ENCODE measurements at places on chromosomes 1 and 21.

DNA sequence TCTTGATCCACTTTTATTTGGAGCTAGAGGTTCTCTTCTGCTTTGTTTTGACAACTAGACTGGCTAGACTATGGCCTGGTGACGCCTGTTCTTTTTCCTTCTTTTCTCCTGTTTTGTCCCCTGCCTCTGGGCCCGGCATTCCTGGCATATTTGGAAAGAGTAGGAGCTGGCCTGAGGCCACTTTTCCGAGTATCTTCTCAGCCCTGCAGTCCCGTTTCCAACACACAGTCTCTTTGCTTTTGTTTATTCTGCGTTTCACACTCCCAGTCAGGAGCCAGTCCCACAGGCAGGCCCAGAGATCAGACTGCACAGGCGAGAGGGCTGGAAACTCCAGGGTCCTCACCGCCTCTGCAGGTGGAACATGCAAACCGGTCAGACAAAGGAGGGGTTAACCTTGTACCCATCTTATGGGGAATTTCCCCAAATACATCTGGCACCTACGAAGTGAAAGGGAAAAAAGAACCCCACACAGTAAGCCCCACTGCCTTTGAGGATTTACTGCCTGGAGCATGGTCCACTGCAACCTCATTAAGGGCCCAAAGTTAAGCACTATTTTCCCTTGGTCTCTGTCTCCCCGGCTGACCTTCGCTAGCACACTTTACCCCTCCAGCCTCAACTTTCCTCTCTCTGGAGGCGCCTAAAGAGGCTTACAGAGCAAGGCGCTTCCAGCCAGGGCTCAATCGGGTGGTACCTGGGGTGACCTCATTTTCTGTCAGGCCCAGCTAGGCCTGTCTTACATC lies 141.1 kb downstream of the TOMM20 start:
- no peak for DNase-seq

DNA sequence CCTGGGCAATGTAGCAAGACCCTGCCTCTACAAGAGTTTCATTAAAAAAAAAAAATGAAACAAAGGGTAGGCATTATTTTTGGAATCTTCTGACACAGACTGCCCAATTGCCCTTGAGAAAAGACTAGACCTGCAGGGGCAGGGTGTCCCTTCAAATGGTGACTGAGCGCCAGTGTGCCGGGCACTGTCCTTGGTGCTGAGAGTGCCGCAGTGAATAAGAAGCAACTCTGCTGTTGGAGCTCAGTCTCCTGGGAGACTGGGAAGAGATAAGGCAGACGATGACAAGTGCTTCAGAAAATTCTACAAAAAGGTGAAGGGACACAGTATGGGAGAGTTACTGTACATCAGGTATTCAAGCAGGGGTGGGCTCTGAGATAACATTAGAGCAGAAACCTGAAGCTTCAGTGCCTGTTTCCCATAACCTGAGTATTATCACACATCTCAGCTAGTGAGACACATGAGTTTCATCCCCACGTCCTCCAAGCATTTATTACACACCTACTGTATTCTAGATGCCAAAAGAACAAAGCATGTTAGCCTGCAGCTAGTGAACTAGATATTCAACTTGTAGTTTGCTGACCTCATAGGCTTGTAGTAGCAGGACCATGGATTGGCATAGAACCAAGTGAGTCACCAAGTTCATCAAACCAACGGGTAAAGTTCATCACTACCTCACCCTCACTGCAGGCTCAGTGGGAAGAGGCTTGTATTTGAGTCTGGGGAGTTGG lies 18.4 kb upstream of the RPL11 start:
- no peak for DNase-seq

DNA sequence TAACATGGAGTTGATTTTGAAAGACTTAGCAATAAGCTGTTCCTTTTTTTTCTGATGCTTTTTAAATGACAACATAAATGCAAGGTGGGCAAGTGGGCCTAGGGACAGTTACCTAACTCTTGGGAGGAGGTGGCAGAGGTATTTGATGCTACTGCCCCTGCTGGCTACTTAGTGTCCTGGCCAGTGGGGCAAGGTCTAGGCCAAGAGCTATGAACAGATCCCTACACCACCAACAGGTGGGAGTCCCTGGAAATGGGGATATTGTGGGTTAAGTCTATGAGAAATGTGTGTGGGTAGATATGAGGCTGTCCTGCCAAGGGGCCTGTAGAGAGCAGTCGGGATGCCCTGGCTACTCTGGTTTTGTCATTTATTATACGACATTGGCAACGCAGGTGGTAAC lies 31.3 kb upstream of the B3GALT5 start:
- DNase-seq = no peak

GRCh38 chr1:211879475-211879874 lies 48.9 kb upstream of the LPGAT1 start:
- no peak for DNase-seq

GRCh38 chr1:151693057-151693651 lies 23.4 kb downstream of the CELF3 start:
- DNase-seq = no peak

DNA sequence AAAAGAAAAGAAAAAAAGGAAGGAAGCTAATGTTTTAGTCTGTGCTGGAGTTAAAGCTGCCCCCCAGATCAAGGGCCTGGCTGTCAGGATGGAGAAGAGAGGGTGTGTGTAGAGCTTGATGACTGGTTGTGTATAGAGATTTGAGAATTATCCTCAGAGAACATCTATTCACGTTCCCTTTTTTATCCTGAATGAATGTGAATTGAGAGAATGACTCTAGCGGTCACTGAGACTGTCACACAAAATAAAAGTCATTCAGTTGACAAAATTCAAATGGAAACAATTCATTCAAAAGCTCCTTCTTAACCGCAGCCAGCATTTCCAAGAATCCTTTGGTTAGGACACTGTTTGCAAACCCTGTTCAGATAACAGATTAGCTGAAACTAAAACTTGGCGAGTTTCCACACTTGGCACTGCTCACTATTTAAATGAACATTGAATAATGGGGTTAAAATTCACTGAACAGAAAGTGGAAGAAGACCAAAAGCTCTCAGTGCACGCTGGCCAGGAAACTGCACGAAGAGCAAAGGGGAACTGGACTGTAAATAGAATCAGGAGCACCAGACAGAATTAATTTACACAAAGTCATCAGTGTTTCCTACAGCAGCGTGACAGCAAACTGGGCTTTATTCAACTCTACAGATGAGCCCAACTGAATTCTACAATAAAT lies 13.6 kb upstream of the FAM89A start:
- no peak for DNase-seq

DNA sequence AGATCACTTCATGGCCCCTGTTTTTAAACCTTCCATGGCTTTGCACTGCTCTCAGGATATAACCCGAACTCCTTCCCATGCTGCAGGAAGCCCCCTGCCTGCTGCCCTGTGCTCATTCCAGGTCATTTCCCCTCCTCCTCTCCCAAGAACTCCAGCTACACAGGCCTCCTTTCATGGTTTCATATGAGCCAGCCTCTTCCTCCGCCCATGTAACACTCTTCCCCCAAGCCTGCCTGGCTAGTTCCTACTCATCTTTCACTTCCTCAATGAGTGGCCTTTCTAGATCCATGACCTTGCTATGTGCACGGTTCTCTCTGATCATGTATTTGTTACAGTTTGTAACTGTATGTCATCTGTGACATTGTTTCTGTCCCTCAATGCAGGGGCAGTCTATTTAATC lies 3.1 kb upstream of the NCF2 start:
- DNase-seq = no peak
